ENCODE measurements at places on chromosomes 12 and 14.
A peak's percentile ranks its signal among the peaks of the same experiment; 100 is the strongest.

GRCh38 chr14:100083706-100084105, 18.5 kb downstream of the EVL start:
- peak; percentile 73 for DNase-seq

DNA sequence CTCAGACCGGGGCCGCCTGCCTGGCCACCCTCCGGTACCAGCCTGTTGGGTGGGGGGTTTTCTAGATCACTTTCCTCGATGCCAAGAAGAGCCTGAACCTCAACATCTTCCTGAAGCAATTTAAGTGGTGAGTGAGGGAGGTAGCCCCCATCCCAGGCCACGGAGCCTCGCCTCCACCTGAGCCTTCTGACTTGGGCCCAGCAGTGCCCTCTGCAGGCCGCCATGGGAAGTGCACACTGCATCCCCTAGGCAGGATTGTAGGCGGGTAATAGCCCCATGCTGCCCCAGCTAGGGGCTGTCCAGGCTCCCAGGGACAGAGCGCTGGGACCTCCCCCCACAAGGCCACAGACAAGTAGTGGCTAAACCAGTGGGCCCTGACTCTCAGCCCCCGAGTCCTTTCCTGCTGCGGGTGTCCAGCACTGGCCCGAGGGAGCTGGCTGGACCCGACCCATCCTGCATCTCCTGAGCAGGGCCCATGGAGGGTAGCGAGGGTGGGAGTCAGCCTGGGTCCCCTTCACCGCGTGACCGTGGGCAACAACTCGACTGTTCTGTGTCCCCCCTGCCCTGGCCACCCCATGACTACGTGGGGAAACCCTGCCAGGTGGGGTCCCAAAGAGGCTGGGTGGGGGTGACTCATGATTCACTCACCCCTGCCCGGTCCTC, 15.3 kb upstream of the ADSS1 start:
- DNase-seq = no peak

DNA sequence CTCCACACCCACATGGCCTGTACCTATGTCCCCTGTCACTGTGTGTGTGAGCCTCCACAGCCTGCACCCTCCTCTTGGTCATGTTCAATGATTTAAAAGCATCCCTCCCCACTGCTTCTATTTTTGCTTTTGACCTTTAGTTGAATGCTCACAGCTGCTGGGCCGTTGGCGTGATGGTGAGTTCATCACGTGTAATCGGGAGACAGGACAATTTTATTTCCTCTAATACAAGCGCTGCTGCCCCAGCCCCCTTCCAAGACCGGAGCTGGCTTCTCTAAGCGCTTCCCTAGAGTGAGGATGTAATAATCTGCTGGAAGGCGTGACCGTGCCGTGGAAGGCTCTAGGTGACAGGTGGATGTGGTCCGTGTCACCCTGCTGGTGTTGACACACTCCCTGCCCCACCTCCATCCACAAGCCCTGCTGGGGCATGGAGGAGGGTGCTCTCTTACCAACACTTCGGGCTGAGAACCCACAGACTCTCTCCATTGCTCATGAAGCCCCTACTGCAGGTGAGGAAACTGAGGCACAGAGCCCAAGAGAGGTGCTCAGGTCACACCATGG, 25.4 kb downstream of the CCDC85C start:
- no peak for DNase-seq

DNA sequence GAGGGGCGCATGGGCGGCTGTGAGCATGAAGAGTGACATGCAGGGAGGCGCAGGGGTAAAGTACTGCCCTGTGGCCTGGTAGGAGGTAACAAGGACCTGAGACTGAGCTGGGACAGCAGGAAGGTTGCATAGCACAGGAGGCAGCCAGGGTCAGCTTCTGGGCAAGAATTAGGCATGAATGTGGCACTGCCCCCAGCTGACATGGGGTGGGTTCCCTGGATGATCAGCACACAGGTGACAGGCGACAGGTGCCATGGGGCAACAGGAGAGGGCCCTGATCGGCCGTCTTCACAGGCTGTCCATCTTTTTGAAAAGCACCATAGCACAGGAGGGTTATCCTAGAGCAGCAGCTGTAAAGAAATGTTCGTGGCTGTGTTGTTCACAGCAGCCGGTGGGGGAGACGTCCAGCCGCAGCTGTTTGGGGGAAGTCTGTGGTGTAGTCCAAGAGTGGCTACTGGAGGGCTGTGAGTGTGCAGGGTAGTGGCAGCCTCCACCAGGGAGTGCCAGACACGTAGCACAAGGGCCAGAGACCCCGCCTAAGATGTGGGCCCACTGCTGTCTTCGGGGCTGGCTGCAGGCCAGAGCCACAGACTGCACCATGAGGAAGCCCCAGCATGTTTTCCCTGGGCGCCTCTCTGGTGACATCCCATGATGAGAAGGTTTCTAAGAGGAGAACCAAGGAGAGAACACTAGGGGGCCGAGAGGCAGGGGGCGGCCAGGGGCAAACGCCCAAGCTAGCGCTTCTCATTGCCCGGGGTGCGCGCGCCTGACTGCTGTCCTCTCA, 8.4 kb downstream of the CLBA1 start:
- DNase-seq = no peak

- no peak for DNase-seq
These were observed 9.2 kb upstream of the CLMN start for GRCh38 chr14:95328729-95329503.

GRCh38 chr12:81615026-81615588, 144.0 kb downstream of the PPFIA2 start:
- DNase-seq = no peak

- DNase-seq = no peak
These were observed 36.6 kb downstream of the ETV6 start for GRCh38 chr12:11686120-11686519.

DNA sequence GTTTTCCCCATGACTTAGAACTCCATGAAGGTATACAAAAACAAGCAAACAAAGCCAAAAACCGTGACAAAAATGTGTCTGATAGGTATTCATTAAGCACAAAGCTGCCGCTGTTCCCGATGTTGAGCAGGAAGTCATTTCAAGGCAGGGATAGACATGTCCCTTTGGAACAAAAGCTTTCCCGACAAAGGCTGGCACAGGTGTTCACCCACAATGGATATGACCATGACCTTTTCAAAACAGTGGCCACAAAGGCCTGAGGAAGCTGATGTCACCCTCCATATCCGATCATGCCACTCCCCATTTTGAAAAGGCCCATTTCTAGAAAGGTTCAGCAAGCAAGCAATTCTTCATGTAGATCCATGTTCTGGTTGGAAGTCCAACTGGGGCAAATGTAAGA, 279.1 kb downstream of the BTG1 start:
- DNase-seq = no peak

GRCh38 chr14:100660498-100660881, 66.2 kb upstream of the DLK1 start:
- no peak for DNase-seq

- no peak for DNase-seq
These were observed 1.2 kb upstream of the AP1G2 start for GRCh38 chr14:23568600-23569331.

DNA sequence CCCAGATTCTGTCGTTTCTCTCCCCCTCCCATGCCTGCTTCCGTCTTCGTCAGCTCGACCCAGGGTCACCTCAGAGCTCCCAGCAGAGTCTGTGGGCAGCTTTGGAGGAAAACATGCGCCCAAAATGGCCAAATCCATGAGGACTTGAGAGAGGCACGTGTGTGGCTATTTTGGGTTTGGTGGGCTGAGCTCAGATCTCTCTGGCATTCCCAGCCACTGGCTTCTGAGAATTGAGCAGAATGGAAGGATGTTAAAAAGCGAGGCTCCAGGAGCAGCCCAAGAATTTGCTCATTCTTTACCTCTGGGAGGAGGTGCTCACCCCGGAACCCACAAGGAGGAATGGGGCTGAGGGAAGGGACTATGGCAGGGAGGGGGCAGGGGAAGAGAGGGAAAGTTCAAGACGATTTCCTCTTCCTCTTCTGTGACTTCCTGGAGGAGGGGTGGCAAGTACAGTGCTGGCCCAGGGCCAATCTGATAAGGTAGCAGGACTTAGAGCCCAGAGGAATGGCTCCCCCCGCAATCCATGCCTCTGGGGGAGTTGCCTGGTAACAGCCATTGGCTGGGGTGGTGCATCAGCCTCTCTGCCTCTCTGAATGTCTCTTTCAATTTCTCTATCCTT, 20.1 kb downstream of the TSPAN9 start:
- DNase-seq = no peak

- DNase-seq = peak; percentile 42
These were observed at the start of gene HPD for GRCh38 chr12:121858662-121859572. HPD (minus strand) TSS chr12:121858859; CDS start chr12:121858823, 36 bp downstream.
